ENCODE measurements at places on chromosomes 2 and 18.

DNA sequence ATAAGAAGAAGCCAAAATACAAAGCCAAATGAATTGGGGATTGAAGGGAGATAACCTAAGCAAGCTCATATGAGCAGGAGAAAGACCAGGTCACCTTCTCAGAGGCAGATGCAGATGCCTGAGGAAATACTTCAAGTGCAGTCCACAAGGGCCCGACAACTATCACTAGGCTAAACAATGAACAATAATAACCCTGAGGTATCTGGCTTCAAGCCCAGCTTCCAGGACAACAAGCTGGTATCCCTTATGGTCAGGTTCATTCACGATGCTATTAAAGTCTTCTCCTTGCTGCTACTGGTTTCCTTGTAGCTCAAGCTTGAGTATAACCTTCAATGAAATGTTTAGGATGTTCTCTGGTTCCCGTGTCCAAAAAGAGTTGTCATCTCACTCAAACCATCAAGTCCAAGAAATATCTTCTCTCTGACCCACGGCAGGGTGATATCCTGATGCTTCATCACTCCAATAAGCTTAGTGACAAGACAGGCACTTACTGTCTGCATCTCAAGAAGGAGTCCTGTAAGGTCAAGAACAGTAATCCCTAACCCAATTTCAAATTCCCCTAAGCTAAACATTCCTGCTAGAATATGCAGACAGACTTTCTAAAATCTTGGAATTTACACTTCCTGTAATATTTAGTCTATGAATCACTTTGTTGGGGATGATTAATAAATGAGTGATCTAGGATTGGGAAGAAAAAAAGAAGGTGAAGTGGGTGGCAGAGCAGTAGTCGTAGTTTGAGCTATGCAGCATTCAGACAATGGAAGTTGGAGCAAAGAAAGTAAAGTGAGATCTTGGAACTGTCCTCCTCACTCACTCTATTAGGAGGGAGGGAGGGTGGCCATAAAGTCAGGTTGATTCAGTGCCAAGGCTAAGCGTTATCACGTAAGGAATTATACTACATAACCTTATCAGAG, 33.1 kb downstream of the CHN1 start:
- no peak for DNase-seq

DNA sequence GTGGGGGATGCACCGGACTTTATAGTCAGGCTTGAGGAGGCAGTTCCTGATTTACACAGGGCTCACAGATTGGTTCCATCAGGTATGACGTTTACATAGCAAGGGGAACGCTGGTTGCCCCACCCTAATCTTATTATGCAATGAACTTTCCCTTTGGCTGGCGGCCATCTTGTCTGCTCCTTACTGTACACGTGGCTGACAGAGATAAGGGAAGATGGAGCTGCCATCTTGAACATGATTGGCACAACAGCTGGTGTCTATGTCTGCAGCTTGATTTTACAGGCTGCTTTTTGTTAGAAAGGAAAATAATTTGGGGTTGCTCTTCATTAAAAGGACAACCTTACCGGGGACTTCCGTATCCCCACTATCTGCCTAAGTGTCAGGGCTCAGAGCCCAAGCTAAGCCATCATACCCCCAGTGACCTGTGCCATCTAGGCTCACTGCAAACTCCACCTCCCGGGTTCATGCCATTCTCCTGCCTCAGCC, 33.5 kb upstream of the ATG16L1 start:
- no peak for DNase-seq

- DNase-seq, result peak; percentile 6
These were observed 45.6 kb downstream of the ZNF519 start for GRCh38 chr18:14086458-14087231.

GRCh38 chr2:192373754-192374153, 179.0 kb upstream of the TMEFF2 start:
- DNase-seq, result no peak

DNA sequence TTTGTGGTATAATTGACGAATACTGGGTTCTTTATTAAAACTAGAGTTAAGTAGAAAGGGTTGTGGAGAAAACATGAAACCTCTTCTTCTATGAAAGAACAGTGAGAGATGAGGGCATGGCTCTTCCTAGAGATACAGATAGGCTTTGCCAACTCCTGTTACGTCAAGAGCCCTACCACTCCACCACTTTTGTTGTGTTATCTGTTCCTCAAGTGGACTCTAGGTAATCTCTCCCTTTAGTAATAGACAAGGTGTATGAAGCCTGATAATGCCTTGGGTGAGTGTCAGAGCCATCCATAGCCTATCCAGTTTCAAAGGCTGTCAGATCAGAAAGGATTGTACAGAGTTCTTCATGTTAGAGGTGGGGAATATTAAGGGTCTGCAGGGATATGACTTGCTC, 176.4 kb downstream of the SETBP1 start:
- no peak for DNase-seq

- no peak for DNase-seq
These were observed 72.9 kb upstream of the GLI2 start for GRCh38 chr2:120662746-120663145.

DNA sequence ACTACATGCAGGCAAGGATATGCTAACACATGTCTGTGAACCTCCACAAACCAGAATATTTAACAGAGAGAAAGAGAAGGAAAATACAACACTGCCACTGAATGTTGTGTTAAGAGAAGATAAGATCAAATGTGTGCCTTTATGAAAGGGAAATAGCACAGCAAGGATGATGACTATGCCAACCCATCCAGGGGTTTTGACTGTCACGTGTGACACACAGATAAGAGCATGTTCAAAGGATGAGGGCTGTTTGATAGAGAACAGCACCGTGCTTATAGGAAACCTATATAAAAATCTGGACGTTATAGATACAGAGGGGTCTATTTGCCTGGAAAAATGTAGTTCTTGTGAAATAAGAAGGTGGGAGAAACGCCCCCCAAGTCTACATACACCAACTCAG, 911.8 kb downstream of the CPS1 start:
- no peak for DNase-seq

- no peak for DNase-seq
These were observed 57.2 kb downstream of the SF3B1 start for GRCh38 chr2:197377670-197378069.

DNA sequence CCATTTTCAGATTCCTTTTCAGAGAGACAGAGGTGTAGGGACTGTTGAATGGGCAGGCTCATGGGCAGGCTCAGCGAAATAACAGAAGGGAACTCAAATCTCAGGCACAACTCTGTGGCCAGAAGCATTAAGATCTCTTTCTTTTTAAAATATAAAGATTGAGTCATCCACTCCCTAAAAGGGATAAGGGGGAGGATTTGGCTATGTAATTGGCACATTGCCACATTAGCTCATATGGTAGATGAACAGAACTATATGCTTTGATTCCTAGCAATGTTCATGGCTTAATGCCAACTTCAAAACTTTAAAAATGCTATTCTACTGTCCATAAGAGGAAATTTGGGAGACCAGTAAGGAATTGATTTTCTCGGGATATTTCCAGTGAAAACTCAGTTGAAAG, 53.8 kb upstream of the SLC5A7 start:
- no peak for DNase-seq

- DNase-seq, result no peak
These were observed 202.5 kb upstream of the RBMS1 start for GRCh38 chr2:160696087-160696452.

DNA sequence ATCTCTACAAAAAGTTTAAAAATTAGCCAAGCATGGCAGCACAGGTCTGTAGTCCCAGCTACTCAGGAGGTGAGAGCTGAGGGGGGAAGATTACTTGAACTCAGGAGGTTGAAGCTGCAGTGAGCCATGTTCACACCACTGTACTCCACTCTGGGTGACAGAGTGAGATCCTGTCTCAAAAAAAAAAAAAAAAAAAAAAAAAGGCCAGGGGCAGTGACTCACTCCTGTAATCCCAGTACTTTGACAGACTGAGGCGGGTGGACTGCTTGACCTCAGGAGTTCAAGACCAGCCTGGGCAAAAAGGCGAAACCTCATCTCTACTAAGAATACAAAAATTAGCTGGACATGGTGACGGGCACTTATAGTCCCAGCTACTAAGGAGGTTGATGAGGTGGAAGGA, 37.0 kb downstream of the PUM2 start:
- no peak for DNase-seq

DNA sequence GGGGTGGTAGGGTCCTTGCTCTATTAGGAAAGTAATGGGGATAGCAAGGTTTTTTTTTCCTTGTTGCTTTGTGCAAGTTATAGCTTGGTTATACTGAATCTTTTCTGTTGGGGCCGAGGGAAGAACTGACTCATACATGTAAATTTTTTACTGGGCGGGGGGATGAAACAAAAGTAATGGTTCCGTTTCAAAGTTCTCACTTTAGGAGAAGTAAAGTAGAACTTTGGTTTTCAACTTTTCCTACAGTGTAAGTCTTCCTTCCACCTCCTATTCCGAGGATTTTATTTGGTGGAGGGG, 1.1 kb downstream of the AFTPH start:
- peak; percentile 48 for DNase-seq

- no peak for DNase-seq
These were observed 62.0 kb upstream of the SGPP2 start for GRCh38 chr2:222362336-222362735.

DNA sequence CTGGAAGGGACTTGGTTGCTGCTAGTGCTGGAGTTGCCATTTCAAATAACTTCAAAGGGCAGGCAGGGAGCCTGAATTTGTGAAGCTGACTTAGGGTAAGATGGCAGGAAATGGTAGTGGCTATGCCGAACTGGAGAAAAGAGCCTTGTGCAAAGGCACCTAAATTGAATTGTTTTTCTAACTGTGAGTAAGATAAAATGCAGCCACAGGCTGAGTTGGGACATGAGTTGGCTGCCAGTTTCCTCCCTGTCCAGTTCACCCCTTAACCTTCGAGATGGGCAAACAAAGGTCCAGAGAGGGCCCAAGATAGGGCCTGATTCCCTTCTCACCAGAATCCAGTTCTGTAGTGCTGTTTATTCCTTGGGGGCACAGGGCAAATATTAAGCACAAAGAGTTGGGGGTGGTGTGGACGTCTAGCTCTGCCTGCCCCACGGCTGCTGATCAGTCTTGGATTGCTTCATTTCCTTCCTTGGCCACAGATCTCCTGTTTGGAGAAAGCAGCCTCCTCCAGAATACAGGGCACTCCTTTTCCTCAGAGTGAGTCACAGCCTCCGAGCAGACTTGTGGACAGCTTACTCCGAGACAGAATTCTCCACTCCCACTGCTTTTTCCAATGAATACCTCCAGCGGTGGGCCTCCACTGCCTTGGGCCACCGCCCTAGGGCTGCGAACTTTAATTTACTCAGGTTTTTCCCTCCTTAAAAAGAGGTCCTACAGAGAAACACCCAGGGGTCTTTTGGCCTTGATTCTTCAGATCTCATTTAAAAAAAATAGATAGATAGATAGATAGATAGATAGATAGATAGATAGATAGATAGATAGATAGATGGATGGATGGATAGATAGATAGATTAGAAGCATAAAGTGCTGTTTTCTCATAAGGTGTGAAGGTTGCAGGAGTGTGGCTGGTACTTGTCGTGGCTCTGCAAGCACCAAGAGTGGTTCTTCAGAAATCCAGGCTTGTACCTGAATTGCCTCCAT, 18.4 kb upstream of the SLC20A1 start:
- peak; percentile 49 for DNase-seq

DNA sequence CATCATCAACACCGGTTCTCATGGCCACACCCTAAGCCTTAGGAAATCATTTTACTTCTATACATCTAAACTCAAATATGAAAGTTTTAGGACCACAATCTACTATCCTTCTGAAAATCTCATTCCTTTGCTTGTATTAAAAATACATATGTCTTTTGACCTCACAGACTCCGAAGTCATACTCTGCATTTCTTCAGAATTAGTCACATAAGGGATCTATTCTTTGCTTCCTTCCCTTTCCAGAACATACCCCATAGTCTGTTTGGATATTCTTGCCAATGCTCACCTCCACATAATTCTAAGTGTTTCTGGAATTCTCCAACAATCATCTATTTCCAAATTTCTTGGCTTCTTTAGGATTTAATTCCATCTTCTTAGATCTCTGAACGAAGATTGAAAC, 14.2 kb upstream of the DSG1 start:
- DNase-seq, result no peak

DNA sequence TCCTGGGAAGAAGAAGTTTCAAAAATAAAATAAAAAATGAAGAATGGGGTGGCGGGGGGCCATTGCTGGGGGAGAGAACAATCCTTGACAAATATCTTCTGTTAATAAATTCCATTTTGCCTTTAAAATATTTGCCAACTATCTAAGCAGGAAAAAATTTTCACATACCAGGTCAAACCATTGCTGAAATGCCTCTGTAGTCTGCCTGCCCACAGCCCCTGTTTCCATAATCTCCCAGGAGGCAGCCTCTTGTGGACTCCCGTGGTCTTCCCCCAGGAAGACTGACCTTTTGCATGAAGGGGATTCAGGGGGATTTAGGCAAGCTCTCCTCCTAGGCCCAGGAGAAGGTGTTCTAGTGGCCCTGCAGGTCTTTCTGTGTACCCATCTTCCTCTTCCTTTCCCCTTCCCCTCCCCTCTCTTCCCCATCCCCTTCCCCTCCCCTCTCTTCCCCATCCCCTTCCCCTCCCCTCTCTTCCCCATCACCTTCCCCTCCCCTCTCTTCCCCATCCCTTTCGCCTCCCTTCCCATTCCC, 61.0 kb downstream of the RPL37A start:
- DNase-seq, result no peak

DNA sequence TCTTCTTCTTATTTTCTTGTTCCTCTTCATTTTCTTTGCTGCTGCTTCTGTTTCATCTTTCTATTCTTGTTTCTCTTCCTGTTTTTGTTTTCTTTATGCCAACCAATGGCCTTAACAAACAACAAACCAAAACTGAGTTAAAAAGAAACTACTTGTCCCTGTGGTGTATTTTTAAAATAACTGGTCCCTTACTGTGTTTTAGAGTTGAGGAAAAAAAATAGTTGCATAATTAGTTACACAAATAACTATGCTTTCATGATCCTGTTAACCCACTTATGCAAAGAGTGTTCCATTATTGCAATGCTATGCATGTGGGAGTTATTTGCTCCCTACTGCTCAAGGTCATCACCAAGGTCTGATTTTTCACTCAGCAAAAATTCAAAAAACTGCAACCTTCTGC, 39.5 kb upstream of the IMP4 start:
- no peak for DNase-seq

DNA sequence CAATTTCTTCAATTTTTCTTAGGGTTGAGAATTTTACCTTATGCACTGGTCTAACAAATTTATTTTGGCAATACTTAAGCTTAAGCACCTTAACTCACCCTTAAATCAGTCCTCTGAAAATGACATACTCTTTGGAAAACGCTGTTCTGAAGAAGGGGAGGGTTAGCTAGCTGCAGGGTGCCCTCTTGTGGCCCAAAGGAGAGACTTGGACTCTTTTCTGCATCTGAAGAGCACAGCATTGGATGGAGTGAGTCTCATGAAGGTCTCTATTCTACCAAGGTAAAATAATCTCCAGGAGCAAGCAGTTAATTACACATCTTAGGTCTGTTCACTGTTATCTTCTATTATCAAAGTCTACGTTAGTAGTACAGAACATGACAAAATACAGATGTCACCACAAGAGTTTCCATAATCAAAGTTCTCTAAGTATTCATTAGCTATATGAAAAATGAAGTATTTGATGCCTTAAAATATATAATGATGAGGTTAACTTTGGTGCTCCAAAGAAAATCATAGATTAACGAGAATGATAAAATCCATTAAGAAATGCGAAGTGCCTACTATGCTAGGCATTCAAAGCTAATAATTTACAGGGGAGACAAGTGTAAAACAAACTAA, 24.4 kb downstream of the PUM2 start:
- DNase-seq, result peak; percentile 66

- no peak for DNase-seq
These were observed 305.4 kb upstream of the HS6ST1 start for GRCh38 chr2:128623776-128624761.

- DNase-seq, result no peak
These were observed 6.9 kb downstream of the SLC4A3 start for GRCh38 chr2:219634171-219634940.

Data from CD4-positive, alpha-beta T cell treated with Interleukin-17A for 1 hour (primary cell).